NCI-H1092 (cell line): ENCODE measurements at places on chromosomes 6 and 20.

DNA sequence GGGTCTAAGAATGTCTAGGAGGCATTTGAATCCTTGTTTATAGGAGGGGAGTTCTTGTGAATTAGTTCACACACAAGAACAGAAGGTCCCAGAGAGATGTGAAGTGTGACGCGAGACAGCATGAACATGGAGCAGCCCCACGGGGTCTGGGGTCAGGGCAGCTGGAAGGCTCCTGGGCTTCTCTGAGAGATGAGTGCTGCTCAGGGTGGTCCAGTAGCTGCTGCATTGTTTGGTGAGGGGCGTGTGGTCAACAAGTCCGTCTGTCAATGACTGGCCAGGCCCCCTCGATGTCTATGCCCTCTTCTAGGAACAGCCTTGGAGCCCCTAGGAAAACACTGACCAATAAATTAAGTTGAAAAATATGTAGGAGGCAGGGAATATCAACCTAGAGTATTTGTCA lies 40.2 kb upstream of the GABRR1 start:
- DNase-seq, result no peak

DNA sequence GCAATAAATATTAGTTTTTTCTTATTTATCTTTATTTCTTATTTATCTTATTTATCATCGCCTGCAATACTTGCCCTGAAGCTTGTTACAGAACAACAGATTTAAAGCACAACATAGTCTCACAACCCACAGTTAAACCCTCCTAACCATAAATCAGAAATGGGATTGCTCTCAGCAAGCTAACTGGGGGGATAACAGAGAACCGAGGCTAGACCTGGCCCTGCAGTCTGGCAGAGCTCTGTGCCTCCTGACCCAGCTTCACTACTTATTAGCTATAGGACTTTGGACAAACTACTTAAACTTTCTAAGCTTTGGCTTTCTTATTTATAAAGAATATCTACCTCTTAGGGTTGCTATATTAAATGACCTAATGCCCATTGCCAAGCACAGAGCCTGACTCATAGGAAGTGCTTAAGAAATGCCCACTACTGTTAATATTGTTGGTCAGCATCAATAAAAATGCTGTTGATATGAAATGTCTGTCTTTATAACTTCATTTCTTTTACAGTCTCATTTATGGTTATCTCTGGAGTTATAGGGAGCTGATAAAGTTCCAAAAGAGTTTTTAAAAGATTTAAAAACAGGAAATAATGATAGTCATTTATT lies 87.9 kb upstream of the BEND6 start:
- DNase-seq, result no peak

GRCh38 chr6:12899046-12899833 lies 182.7 kb downstream of the PHACTR1 start:
- DNase-seq, result no peak

GRCh38 chr6:141301779-141302178 lies 830.9 kb upstream of the GJE1 start:
- DNase-seq, result no peak

DNA sequence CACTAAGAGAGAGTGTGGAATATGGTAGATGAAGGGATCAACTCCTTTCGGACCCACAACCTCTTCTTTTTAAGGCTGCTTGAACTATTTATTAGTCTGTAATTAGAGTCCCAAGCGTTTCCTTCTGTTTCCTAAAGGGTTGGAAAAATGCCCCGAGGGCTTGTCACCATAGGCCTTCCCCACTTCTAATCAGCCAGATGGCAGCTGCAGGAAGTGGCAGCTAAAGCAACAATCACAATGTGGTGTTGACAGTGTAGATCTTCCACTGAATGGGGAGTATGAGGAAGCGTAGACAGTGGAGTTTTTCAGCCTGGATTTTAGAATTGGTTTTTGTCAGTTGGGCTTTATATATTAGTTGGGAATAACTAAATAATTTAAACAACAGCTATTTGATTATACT lies 40.6 kb downstream of the SLC35D3 start:
- peak; percentile 87 for DNase-seq

DNA sequence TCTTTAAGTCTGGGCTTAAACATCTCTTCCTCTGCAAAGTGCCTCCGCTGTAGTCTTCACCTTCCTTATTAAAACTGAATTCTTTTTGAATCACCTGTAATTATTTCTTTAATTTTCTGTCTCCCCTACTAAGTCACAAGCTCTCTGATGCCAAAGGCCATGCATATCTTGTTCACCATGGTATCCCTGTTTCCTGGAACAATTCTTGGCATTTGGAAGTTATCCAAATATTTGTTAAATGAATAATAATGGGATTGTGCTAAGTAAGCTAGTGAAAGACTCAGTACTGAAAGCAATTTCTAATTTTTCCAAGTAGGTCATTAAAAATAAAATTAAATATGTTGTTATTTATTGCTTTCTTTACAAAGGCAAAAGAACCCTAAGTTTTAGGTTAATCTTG lies 12.2 kb downstream of the SNAP91 start:
- DNase-seq, result no peak

DNA sequence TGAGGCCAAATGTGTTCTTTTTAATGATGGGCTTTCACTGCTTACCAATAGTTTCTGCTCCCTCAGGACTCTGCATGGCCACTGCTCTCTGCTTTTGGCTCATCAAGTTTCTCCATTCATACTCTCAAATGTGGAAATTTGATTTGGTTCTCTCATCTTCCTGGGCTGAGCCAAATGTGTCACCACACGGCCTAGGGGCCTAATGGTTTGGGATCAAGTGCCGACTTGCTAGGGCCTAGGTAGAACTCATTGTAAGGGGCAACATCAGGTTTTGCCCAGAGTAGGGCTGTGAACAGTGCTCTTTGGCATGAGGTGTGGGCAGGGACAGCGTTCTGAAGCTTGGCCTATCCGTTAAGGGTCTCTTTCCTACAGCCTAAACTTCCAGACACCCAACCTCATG lies 3.9 kb upstream of the MRPS10 start:
- no peak for DNase-seq

GRCh38 chr6:21885532-21886114 lies 292.1 kb downstream of the SOX4 start:
- DNase-seq, result peak; percentile 11

DNA sequence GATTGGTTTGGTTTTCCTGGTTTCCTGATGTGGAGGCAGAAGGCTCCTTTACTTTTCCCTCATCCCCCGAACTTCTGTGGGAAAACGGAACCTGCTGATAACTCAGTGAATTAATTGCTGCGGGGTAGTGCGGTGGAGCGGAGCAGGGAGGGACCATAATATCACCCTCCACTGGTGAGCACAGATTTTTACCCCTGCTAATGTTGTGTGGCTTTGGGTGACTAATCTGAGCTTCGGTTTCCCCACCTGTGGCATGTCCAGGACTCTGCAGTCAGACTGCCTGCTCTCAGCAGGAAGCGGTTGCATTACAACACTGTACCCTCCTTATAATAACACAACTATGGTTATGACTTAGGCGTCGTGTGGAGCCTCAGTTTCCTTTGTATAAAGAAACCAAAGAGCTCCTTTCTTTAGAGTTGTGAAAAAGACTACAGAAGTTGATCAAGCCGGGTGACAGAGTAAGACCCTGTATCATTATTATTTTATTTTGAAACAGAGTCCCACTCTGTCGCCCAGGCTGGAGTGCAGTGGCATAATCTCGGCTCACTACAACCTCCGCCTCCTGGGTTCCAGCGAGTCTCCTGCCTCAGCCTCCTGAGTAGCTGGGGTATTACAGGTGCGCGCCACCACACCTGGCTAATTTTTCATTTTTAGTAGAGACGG lies 2.2 kb upstream of the ID1 start:
- no peak for DNase-seq

DNA sequence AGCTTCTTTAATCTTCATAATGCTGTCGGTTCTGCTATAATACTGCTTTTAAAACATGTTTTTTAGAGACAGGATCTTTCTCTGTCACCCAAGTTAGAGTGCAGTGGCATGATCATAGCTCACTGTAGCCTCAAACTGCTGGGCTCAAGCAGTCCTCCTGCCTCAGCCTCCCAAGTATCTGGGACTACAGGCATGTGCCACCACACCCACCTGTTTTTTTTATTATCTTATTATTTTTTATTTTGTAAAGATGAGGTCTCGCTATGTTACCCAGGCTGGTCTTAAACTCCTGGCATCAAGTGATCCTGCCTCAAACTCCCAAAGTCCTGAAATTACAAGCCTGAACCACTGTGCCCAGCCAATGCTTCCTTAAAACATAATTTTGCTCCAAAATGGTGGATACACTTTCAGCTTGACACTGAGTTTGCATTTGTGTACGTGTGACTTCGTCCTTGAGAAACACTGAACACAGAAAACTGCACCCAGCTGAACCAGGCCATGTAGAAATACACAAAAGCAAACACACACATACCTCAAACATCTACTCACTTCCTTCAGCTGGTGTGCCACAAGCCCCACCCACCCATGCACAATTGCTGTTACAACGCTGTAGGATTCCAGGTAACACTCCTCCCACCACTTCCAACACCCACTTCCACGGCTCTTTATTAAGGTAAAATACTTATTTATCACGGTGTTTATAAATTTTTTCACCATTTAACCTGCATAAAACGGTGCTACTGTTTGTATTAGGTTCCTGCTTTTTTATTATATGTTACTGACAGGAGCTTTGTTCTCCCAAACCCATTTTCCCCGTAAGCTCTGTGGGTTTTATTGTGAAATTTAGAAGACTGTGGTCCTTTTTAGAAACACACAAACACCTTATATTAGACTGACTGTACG lies 109.1 kb downstream of the TSHZ2 start:
- no peak for DNase-seq

DNA sequence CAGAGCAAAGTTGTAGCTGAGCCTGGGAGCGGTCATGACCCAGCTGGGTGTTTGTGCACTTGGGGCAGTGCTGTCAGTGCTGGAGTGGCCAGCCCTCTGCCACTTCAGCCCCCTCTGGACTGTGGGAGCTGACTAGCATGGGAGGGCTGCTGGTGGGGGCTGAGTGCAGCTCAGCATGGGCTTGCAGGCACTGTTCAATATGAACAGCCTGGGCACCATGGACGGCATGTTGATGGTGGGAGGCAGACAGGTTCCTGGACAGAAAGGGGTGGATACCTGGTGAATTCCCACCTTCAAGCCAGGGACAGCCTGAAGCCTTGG lies 50.5 kb downstream of the GGTLC1 start:
- no peak for DNase-seq

DNA sequence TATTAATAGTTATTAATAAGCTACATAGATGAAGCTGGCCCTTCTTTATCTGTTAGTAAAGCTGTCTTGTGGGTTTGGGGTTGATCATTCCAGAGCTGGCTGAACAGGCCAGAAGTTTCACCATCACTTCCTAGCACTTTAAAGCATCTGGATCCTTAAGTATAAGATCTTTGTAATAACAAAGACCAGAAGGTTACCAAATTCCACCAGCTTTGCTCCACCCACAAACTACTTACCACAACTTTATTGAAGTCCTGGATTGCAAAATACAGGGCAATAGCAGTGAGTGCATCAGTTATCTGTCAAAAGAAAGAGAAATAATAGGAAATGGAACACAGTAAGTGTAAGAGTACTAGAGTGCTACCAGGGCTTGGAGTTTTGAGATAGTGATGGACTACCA lies 33.0 kb downstream of the PIGU start:
- DNase-seq, result no peak

GRCh38 chr20:33709398-33709797 lies 10.7 kb downstream of the PXMP4 start:
- no peak for DNase-seq

GRCh38 chr20:53570446-53571276 lies 23.0 kb downstream of the ZNF217 start:
- no peak for DNase-seq

GRCh38 chr6:17200395-17200794 lies 80.8 kb upstream of the RBM24 start:
- DNase-seq, result no peak

- no peak for DNase-seq
Observed at GRCh38 chr6:19613678-19614077, 223.5 kb upstream of the ID4 start.

DNA sequence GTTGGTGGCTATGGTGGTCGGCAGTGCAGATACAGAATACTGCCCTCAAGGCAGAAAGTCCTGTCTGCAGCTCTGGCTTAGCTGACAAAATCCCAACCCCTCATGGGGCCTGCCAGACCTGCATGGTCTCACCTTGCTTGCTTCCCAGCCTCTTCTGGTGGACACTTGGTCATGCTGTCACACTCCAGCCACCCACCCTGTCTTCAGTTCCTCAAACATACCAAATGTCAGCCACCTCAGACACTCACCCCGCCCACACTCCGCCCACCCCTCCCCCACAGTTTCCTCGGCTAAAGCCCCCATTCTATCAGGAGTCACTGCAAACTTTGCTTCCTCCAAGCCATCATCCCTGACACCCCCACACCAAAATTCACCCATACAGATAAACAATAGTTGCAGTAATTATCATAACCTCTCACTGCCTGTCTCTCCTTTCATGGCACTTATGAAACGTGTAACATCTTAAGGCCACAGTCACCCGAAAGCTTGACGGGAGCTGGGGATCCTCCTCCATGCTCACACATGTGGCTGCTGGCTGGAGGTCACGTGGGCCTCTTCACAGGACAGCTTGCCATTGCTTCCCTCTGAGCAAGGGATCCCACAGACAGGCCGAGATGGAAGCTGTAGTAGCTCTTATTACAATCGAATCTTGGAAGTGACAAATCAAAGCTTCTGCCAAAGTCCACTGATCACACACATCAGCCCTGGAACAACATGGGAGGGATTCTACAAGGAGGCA lies 202.2 kb downstream of the PTPRT start:
- DNase-seq, result no peak

GRCh38 chr20:5718896-5719595 lies 31.2 kb upstream of the SHLD1 start:
- DNase-seq, result no peak

GRCh38 chr6:10951675-10952282 lies 64.9 kb downstream of the SYCP2L start:
- no peak for DNase-seq

- DNase-seq, result no peak
Observed at GRCh38 chr20:19756761-19757486, 1.1 kb upstream of the RIN2 start.

DNA sequence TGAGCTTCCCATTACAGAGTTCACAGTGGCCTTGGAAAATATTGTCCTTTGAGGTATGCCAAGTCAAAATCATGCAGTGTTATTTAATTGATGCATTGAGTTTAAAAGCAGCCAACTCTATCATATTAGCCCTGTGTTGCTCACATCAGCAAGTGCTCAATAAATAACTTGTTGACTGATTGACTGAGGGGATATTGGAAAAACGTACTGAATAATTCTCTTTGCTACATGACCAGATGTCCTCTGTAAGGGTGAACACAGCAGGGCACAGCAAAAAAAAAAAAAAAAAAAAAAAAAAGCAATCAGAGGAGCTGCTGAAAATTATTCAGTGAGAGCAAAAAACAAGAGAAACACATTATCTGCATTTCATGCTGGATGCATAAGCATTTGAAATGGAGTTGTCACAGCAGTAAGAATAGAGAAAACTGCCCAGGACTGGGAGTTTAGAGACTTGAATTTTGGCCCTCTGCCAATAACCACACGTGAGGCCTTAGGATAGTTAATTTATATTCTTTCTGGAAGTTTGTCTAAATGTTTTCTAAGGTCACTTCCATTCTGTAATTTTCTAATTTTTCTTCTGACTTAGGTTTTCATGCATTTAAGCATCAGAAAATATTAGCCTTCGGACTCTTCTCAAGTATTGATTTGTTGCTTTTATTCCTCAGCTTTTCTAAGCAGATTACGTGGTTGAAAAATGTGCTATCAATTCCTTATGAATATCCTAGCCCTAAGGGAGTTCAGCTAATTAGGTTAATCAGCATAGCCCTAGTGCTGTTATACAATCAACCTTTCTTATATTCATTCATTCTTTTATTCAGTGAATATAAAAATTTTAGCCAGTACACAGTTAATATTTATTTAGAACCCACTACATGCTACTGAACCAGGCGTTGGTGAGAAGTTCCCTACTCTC lies 246.8 kb upstream of the STXBP5 start:
- no peak for DNase-seq
